WTC11 (cell line): ENCODE measurements at places on chromosomes 12 and 14. TPM values are rescaled to one million over a fixed set of nuclear protein-coding genes. Genes with fewer than 3 reads are reported as not detected.

The CDC42BPB gene
- 87.1 to 96.9 TPM (median 87.3 TPM) in 3 replicates for total RNA-seq

DNA sequence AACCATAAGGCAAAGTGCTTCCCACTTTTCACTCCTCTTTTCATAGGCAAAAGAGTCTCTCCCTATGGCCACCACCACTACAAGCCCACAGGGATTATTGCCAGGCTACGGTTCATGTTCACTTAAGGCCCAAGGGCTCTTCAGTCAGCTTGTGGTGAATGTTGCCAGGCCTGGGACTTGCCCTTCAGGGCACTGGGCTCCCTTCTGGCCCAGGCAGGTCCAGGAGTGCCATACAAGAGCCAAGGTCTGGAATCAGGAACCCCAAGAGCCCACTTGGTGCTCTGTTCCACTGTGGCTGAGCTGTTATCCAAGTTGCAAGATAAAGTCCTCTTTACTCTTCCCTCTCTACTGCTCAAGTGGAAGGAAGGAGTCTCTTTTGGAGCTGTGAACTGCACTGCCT is 307.6 kb downstream of the FUT8 start:
- no peak for DNase-seq

DNA sequence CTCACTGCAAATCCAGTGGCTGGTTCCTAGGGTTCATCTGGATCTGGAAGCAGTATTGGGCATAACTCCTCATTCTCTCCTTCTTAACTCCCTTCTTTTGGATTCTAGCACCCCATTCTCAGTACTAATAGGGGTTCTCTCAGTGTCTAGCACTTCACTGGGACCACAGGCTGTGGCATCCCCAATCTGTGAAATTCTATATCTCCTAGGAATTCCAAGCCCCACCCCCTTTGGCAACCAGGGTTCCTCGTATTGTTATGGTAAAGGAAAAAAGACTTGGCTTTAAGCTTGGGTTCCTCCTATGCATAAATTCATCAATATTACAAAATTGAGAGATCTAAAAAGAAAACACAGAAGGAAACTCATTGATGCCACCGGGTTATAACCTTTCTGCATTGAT is 45.0 kb upstream of the FBXO21 start:
- peak; percentile 22 for DNase-seq

The IL26 gene
- not detected in 3 replicates for total RNA-seq

DNA sequence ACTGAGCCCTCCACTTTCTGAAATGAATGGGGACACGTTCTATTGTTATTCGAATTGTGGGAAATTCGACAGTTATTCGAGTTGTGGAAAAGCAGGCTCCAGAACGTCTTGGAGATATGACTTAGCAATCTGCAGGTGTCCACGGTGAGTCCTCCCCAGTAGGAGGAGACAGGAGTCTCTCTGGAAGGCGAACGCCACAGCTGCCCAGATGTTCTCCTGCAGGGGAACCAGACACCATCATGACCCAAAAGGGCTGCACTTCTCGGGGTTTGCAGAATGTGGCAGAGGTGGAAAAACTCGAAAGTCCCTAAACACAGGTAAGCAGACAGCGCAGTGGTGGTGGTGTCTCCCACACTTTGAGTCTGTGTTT is 363.6 kb upstream of the SFSWAP start:
- no peak for DNase-seq

DNA sequence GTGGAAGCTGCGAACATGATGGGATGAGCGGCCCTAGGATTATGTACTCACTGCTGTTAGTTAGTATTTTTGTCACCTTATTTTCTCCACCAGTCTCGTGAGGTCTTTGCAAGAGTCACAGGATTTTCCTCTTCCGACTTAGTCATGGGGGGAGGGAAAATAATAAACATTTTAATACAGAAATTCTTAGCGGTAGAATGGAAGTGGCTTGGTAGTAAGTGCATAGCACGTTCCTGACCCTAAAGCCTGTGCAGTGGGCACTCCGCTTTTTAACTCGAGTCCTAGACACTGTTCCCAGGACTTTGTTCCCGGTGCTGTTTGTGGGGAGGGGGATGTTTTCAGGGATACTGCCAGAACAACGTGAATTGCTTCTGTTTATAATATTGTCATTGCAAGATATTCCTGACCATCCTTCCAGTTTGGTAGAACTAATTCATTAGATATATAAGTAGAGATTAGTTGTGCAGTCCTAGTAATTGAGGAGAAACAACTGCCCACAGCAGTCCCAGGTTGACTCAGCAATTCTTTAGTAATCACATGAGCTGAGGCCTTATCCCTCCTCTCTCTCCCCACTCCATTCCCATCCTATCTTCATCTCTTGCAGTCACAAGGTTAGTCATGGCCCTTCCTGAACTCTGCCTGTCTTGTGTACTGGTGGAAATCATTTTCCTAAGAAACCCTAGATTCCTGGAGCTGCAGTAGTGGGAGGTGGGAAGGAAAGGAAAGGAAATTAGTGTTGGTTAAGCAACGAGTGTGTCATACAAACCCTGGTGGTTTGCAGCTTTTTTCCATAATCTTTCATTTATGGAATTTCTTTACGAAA is 799 bp downstream of the SLC38A6 start:
- DNase-seq = no peak
